ENCODE measurements at places on chromosomes 3 and 15. TPM values are rescaled to one million over a fixed set of nuclear protein-coding genes. Genes with fewer than 3 reads are reported as not detected.
A peak's percentile ranks its signal among the peaks of the same experiment; 100 is the strongest.

CELF6 gene
- 12.0 TPM for total RNA-seq

KIF9 gene
- 8.5 TPM for total RNA-seq

KY gene
- total RNA-seq, result 1.2 TPM

ALCAM gene
- total RNA-seq, result 55.8 TPM

P2RY12 gene
- 0.58 TPM for total RNA-seq

IMPG2 gene
- total RNA-seq, result 1.3 TPM

- ATAC-seq, result peak; percentile 85
Measured at GRCh38 chr3:148955544-148956346, 35.6 kb upstream of the GYG1 start.

DNA sequence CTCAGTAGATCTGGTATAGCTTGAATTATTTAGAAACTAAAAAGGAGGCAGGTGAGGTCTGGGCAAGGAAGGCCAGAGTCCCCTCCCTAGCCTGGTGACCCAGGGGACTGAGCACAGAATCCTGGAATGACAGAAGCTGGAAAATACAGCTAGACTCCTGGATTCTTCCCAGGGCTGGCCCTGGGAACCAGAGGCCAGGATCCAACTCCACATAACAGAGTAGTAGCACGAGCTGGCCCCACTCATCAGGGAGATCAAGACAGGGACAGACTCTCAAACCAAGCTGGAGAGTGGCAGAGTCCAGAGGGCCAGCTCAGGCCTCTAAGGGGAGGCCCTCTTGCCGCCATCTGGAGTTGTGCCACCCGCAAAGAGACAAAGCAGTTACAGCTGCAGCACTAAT lies 10.7 kb downstream of the VIPR1 start:
- ATAC-seq, result no peak

- no peak for ATAC-seq
Measured at GRCh38 chr3:155239960-155240359, 53.5 kb downstream of the STRIT1 start.

GRCh38 chr3:5022966-5023776 lies 43.9 kb downstream of the BHLHE40 start:
- ATAC-seq, result peak; percentile 10

- no peak for ATAC-seq
Measured at GRCh38 chr3:170485696-170486095, 67.0 kb downstream of the CLDN11 start.

GRCh38 chr15:100859970-100860828 lies 19.4 kb upstream of the ALDH1A3 start:
- ATAC-seq, result no peak

DNA sequence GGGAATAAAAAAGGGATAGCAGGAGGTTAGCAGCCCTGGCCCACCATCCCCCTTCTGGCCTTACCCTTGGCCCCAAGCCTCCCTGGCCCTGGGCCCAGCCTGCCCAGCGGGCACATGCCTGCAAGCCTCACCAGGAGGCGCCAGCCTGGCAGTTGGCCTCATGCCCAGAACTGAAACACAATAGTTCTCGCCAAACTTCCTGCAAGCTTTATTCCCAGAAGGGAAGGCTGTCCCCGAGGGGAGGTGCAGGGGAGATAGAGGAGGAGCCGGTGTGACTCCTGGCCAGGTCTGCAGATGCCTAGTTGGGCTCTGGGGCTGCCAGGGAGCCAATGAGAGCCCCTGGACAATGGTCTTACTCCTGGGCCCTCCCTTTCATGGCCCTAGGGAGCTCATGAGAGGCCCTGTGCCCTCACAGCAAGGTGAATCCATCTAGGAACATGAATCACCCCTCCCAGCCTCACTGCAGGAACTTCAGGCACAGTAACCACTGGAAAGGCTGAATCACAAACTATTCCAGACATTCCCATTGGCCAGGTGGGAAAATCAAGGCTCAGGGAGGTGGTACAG lies 4.0 kb downstream of the CCDC33 start:
- peak; percentile 19 for ATAC-seq

GRCh38 chr3:152642658-152643057 lies 192.3 kb upstream of the P2RY1 start:
- no peak for ATAC-seq

- no peak for ATAC-seq
Measured at GRCh38 chr3:186985661-186986364, 55.5 kb downstream of the ST6GAL1 start.

DNA sequence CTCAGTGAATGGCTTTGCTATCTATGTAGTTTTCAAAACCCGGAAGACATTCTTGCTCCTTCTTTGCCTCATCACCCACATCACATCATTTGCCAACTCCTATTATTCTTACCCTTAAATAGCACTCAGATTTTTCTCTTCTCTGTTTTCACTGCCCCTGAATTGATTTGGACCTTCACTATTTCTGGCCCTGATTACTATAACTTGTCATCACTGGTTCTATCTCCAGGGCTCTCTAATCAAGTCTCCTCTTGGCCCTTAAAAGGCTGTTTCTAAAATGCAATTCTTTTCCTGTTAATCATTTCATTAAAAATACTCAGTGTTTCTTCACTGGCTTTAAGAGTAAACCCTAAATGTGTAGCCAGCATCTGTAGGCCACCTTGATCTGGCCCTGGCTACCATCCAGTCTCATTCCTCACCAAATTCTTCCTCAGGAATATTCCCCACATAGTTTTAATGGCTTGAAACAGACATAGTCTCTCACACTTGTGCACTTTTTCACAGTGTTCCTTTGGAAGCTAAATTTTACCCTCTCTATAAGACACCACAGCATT lies 437.1 kb upstream of the CBLB start:
- no peak for ATAC-seq

GRCh38 chr15:62432702-62433398 lies 267.8 kb upstream of the C2CD4B start:
- ATAC-seq, result no peak

Measured in motor neuron (in vitro differentiated cells).